Stimulated activated CD8-positive, alpha-beta memory T cell treated with anti-CD3 and anti-CD28 coated beads, Interleukin-4, amount 100 ng/mL, for 1 hour (primary cell): ENCODE measurements at places on chromosomes 5 and 9.

GRCh38 chr5:74042559-74042958, 416.6 kb downstream of the ARHGEF28 start:
- no peak for DNase-seq

DNA sequence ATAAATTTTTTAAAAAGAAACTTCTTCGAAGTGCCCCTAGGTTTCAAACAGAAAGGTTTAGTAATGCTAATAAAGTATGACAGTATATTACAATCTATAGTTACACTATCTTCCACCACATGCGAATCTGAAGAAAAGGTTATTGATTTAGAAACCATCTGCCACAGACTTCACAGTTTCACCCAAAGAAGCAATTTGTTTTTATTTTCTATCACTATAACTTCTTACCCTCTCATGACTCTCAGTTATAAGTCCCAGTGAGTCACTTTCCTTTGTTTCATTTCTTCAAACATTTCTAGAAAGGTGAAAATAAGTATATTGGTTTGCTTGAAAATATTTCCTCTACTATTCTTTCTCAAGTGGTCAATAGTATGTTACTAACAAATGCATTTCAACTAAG, 93.6 kb downstream of the MCTP1 start:
- no peak for DNase-seq

DNA sequence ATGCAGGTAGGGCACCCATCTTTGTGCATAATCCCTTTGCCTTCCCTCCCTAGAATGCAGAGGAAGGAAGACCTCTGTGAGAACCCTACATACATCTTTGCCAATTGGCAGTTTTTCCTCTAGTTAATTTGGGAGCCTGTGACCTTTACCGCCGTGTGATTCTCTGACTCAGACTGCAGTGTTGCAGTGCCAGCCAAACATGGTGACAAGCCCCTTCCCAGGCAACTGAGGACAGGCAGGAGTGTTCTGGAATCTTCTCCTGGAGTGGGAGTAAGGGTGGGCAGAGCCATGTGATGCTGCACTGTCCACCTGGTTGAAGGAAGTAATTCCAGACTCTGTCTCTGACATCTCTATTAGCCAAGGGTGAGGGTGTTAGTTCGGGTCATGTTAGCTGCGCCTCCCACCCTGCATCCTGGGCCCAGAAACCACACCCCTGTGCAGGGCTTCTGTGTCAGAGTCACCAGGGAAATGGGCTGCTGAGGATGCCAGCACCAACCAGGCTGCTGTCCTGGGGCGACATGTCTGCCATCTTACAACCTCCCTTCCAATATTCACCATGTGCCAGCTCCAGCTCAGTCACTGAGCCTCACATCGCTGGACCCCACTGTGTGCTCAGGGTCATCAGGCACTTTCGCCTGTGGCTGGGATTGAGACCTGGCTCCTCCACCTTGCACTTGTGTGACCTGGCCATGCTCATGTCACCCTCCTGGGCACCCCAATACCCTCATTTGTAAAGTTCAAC, 21.8 kb downstream of the KCNIP1 start:
- no peak for DNase-seq

DNA sequence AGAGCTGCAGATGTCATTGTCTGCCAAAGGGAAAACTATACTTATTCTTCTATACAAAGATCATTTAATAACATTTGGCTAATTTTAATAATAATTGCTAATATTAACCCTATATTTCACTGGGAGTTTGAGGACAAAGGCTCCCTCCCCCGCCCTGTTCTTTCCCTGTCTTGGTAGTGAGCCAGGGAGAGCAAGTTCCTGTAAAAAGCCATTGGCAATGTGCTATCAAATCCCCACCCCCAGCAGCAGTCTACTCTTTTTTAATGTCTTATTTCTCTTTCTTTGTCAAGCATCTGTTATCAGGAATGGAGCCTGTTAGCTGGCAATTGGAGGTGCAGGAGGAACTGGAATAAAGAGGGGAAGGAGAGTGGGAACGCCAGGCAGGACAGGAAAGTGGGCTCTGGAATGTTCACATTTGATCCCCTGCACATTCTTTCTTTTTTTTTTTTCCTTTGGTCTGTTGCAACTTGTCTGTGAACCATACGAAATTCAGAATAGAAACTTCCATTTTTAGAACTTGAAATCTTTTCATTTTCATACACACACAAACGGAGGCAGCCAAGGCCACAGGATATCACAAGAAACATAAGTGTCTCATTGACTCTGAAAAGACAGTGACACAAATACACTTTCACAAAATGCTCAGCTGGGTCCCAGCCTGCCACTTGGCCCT, 664.8 kb upstream of the ZNF608 start:
- DNase-seq: no peak

GRCh38 chr9:130746434-130747212, 53.0 kb downstream of the EXOSC2 start:
- DNase-seq: no peak

GRCh38 chr5:159933531-159934485, 17.5 kb downstream of the ADRA1B start:
- DNase-seq: no peak

DNA sequence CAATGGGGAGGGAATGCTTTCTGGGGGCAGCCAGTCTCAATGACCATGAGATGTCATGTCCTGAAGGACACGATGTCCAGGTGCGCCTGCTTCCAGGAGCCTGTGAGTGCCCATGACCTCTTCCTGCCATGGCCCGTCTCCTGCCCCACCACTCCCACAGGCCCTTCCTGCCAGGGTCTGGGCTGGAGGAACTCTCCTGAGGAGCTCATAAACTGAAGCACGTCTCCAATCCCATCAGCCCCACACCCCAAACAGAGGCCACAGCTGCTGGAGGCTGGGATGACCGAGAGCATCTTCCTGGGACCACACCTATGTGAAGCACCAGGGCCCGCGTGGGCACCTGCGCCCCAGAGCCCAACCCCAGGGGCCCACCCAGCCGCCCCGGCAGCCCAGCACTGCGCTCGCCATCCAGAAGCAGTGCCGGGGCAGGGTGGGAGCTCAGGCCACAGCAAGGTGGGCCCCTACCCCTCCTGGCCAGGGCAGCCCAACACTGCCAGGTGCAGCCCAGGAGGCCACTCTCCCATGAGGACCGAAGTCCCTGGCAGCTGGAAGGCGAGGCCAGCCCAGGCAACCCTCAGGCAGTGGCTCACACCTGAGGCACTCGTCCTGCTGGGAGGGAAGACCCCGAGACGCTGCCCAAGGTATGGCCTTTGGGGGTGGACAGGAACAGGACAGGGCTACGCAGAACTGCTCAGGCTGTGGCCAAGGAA, 53.9 kb upstream of the UBAC1 start:
- DNase-seq: no peak

DNA sequence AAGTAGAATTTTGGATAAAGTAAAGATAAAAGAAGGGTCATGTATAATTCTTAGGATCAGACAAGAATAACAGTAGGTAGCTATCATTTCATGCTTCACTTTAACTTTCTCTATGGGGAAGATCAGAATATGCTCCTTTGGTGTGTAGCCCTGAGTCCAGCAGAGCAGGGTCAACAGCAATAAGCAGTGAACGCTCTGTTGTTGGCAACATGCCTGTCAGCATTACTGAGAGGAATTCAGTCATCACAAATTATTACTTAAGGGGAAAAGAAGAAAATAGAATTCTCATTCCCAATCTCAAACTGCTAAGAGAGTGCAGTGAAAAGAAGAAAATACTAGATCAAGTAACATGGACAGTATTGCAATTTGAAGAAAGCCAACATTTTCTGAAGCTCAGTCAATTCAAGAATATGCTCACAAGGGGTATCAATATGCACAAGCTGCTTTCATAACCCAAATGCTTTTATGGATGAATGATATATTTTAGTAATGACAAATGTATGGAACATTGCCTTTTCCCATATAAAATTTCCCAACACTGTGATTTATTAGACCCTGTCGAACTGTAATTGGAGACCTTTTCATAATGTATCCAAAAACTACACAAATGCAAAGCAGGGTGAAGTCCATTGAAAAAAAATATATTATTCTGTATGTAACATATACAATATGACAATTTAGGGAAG, 1359.4 kb downstream of the EFNA5 start:
- DNase-seq: no peak

- no peak for DNase-seq
Observed at GRCh38 chr5:95424526-95424925, 33.4 kb downstream of the FAM81B start.

DNA sequence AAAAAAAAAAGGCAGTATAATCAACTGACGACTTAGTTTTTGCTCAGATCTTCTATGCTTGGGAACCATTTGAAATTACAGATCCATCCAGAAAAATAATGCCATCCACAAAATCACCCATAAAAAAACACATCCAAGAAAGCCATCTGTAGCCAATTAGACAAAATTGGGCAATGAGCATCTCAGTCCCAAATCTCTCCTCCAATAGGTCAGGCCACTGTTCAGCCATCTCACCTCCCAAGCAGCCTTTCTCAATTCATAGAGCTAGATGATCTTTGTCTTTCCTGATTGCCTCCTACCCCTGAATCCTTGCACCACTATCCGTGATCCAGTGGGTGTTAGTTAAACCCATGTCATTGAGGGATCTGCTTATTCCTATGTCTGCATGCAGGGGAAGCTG, 139.6 kb downstream of the SCAMP1 start:
- no peak for DNase-seq

DNA sequence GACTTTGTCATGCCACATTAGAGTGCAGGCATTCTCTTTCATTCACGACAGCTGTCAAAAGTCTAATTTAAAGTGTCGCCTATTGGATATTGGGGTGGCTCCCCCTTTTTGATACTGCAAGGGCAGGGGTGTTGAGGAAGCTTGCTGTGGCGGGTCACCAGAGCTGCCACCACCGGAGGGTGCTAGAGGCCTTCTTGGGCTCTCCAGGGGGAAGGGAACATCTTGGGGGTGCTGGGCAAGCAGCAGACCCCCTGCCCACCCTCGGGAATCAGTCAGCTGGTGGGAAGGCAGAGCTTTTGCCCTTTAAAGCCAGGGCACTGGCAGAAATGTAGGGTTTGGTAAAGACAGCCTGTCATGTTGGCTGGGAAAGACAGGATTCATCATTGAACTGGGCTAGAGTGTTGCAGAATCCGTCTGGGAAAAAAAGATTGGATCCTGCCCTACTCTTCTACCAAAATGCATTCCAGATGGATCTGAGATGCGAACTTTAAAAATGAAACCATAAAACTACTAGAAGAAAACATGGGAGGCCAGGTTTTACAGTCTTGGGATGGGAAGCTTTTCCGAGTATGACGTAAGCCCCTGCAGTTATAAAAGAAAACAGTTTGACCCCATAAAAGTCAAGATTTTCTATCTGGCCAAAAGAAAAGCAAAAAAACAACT, 22.3 kb downstream of the COL5A1 start:
- no peak for DNase-seq

DNA sequence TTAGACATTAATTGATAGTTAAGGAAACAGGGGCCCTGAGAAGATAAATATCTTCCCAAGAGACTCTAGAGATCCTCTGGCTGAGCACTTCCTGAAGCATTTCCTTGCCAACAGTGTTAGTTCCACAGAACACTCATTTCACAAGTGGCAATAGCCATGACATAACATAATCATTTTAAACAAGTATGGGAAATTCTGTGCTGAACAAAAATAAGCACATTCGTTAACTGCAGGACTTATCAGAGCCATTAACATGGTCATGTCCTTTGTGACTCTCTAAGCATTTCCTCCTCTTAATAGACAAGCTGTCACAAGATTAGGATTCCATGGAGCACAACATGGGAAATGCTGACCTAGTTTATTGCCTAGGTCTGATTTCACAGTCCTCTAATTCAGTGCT, 184.9 kb downstream of the SNX18 start:
- DNase-seq: no peak

DNA sequence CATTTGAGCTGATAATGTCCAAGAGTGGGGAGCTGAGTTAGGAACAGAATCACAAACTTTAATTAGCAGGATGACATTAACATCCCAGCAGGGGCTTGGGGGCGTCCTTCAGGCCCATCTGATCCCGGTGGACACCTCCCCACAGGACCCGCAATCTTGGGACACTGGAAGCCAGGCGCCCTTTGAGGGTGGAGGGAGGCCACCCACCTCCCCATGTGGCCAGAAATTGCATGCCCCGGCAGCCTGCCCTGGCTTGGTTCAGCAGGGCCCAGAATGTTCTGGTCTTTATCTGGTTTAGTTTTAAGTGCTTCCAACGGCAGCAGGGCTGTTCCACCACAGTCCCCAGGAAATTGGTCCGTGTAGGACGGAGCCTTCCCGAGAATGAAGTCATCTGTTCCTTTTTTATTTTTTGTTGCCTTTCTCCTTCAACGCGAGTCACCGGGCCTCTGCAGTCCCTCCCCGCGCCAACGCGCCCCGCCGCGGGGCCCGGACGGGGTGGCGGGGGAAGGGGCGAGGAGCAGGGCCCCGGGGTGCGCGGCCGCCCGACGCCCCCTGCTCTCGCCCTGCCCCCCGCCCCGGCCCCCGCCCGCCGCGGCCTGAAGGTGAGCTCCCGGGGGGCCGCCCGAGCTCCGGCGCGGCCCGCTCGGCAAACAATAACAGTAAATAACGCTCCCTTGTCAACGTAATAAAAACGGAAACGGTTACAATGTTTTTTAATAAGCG, 207.9 kb downstream of the C9orf50 start:
- peak; percentile 20 for DNase-seq

- no peak for DNase-seq
Observed at GRCh38 chr5:378301-378891, 56.9 kb downstream of the AHRR start.

GRCh38 chr5:81835814-81836367, 85.0 kb upstream of the SSBP2 start:
- no peak for DNase-seq

DNA sequence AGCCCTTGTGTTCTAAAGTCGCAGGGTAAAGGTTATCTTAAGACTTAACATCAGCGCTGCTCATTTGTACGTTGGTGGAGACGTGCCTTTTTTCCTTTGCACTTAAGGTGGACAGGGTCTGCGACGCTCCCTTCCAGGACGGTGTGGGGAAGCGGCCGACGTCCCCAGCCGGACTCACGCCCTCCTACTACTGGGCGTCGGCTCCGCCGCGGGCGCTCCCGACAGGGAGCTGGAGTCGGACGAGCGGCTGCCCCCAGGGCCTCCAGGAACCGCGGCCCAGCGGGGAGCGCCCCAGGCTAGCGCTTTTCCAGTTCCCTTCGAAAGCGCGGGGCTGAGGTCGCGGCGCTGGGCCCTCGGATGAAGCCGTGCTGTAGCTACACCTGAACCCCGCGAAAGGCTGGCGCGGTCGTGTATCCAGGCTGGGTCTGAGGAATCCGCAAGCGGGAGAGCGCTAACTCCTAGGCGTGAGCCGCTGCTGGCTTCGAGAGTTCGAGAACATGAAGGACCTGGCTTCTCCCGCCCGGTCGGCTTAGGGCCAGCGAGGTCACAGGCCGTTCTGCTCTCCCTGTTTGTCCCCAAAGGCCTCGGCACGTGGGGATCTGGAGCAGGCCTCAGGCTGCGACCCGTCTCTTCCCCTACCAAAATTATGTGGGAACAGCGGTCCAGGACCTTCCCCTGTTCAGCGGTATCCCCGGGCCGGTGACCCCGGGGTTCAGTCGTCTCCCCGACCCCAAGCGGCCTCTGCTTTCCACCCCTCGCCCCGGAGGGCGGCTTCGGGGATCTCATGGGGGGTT, 3.8 kb upstream of the DMRT3 start:
- DNase-seq: no peak

DNA sequence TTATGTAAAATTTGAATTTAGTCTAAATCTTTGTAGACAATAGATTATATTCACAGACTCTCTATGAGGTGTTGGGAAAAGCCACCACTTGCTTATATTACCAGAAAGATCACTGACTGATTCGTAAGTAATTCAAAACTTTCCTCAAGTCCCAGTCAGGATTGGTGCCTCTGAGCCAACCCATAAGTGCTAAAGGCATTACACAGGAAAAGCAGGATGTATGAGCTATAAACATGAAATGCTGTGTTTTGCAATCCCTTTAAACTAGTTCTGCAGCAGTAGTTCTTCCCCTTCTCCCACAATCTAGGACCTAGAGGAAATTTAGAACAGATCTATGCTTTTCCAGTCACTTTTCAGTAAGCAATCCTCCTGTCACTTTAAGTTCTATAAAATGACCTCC, 48.0 kb downstream of the SHLD3 start:
- DNase-seq: no peak
